ENCODE measurements at places on chromosomes 6 and 20.

GRCh38 chr20:58702859-58703648 is 10.5 kb downstream of the NPEPL1 start:
- DNase-seq: no peak

DNA sequence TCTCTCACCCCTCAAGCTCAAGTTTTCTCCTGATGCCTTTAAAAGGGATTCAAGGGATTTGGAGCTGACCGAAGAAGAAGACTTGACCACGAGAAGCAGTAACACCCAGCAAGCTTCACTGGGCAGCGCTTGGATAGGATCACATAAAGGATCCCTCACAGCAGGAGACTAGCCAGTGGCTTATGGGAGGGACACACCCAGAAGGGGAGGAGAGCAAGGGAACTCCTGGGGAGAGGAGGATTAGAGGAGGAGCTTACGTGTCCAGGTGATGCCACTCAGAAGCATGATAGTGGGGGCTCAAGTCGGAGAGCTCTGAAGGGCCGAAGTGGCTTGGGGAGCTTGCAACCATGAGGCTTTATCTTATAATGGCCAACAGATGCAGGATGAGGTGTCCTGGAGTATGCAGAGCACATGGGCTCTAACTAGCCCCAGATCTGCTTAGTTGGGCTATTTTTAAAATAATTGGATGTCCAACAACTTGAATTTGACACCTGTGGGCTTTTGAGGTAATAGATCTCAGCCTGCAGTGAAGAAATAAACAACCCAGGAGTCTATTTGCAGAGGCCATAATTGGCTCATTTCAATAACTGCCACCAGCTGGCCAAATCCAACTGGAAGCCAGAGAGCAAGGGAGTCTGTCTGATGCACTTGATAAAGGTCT is 137.9 kb upstream of the EXOC2 start:
- no peak for DNase-seq

DNA sequence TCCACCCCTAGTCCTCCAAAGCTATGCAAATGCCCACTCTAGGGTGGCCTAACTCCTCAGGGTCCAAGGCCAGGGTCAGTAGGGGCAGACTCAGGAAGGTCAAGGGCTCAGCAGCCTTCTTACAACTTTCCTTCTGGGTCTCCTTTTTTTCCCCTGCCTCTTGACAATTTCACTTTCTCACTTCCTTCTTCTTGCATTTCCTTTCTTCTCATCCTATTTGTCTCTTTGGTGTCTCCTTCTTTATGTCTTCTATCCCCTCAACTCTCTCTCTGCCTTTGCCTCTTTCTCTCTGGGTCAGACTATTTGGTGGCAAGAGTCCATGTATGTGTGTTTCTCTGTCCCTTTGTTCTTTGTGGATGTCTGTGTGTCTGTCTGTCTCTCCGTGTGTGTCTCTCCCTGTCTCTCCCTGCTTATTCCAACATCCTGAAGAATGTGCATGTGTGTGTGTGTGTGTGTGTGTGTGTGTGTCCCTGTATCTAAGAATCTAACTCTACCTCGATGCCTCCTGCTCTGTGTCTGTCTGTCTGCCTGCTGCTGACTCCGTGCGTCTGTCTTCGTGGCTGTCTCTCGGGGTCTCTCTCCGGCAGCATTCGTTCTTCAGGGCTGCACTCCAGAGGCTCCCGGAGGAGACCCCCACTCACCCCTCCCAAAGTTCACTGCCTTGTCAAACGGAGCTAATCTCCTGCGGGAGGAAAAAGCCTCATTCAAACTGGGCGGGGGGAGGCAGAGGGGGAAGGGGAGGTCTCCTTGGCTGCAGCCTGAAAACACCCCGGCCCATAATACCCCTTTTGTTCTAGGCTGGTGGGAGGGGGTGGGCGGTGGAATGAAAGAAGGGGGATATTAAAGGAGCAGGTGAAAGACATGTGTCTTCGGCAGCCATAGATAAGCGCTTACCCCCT is 51.7 kb upstream of the FOXP4 start:
- DNase-seq: no peak

DNA sequence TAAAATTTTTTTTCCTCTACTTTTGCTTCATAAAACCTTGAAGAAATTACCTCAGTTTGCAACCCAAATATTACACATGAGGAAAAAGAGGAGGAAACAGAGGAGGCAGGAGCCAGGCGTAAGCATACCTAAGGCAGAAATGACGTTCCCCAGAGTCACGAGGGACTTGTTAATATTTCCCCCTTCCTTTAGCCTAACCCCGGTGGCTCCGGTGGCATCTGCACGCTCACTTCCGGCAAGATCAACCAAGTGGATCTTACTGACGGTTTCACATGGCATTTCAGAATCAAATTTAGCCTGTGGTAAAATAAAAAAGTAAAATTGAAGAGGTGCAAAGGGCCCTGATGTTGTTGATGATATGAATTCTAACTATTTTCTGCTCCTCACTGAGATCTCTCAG is 67.4 kb downstream of the KIF16B start:
- DNase-seq: no peak

GRCh38 chr20:21501184-21501583 is 12.7 kb downstream of the NKX2-2 start:
- no peak for DNase-seq

All from brain microvascular endothelial cell (primary cell).